ENCODE measurements at places on chromosomes 2 and 18.

- no peak for DNase-seq
Measured at GRCh38 chr2:11722292-11723060, 24.0 kb upstream of the LPIN1 start.

DNA sequence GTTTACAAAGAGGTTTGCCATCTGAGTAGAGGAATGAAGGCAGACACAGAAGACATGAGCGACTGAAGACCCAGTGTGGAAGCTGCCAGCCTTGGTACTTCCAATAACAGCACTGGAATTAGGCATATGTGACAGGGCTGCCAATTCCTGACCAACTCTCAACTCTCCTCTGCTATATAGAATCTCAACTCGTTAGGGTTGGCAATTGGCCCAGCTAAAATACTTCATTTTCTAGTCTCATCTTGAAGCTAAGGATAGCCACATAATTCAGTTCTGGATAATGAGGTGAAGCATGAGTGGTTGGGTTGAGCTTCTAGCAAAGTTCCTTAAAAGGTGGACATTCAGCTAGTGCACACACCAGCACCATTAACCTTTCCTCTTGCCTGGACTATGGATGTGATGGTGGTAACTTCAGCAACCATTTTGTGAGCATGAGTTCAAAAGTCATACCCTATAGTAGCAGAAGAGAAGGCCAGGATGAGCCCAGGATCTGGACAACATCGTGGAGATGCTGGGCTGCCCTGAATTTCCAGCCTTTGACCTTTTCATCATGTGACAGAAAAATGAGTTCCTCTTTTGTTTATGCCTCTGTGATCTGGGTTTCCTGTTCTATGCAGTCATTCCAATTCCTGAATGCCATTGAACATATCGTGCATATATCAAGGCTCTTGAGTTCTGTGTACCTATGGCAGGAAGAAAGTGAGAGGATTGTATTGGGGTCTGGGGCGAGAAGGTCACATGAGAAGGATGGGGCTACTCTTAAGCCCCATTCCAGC lies 68.1 kb upstream of the HAAO start:
- no peak for DNase-seq

DNA sequence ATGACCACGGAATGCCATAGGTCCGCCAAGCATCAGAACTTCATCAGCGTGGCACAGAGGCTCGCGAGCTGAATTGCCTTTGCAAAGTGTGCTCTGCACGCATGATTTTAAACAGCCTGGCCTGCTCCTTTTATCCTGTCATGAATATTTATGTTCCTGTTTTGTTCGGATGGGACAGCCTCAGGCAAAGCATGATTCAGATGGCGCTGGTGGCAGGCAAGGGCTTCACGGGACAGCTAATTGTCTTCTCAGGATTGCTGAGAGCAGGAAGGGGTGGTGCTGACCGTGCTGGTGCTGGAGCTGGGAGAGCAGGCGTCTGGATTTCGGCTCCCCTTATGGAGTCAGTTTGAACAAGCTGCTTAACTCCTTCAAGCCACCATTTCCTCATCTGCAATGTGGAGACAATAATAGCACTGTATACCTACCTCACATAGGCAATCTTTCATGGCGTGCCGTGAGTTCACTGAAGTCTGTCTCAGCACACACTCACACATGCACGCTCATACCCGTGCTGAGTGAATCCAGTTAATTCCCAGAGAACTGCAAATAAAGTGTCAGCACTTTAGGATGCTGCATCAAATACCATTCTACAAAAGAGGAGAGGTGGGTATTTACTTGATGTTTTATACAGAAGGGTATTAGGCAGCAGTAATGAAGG lies 79.7 kb upstream of the APCDD1 start:
- DNase-seq: no peak

DNA sequence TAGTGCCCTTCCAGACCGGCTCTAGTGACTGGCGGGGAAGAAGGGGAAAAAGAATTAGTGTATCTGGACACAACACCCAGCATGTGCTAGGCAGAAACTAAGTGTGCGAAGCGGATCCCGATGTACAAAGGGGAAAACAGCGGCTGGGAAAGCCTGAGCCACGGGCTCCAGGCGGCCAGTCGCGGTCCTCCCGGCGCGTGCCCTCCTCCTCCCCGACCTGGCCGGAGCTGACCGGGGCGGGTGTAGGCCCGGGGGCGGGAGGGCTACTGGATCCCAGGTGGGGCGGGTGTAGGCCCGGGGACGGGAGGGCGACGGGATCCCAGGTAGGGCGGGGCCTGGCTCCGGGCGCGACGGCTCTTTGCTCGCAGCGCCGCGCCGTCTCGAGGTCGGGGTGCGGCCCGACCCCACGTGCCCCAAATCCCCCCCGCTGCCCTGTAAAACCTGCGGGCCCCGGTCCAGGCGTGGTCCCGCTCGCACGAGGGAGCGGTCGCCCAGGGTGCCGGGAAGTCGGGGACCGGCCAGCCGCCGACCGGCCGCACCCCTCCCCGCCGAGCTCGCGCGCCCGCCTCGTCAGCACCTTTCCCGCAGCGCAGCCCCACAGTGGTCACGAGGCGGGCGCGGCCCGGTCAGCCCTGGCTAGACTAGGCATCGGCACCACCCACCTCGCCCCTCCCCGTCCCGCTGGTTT lies 48.8 kb downstream of the C2orf42 start:
- no peak for DNase-seq

DNA sequence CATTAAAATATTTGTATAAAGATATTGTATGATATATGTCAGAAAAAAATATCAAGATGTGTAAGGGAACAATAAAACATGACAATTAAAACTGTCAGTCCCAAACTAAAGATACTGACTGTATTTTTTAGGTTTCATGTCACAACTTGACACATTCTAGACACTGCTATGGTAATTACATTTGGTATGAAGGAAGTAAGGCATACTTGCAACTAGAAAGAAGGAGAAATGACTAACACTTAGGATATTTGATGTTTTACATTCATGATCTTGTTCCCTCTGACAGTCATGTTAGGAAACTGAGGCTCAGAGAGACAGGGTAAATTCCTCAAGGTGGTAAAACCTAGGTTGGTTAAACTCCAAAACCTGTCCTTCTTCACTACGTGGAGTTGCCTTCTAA lies 68.3 kb downstream of the TMEFF2 start:
- DNase-seq: no peak

DNA sequence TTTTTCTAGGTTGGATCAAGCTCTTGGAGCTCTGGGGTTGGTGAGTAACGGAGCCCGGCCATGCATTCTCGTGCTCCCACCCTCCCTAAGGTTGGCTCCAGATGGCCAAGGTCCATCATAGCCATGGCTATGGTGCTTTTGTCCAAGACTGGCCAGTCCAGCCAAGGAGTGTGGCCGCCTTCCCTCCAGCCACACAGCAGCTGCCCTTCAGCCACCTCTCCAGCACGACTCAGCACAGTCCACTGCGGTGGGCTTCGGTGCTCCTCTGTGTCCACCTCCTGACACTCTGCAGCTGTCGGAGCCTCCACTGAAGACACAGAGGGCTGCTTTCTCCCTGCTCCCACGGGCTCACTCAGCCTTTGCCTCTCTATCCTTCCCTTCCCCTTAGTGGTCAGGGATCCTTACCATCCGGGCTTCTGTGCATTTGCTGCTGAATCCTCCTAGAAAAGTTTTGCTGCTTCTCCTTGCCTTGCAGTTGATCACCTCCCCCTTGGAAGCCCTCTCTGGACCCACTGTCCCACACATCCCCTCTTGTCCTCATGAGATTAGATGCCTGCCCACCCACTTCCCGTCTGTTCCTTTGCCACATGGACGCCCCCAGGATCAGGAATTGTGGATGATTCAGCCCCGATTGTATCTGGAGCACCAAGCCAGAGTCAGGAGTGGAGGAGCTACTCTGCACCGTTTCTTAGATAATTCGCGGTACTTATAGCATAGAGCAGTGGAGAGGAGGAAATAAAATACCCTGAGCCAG lies 177.1 kb upstream of the COPS8 start:
- no peak for DNase-seq

DNA sequence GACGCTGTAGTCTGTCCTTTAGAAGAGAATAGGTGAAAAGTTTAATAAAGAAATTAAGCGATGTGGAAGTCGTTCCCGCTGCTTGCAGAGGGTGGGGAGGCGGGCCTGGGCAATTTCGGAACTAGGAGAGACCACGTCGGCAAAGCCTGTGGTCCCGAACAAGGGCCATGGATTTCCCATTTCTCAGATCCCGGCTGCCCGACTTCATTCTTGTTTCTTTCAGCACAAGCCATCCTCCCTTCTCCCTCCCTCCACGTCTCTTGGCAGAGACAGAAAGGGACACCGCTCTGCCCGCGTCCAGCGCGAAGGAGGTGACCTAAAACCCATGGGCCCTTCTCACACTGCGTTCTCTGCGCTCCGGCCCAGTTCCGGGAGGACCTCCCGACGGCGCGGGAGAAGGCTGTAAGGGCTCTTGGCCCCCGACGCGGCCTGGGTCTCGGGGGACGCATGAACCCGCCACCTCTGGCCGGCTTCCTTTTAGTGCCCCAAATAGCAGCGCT lies 2.2 kb upstream of the BCL2L11 start:
- DNase-seq: no peak

GRCh38 chr18:8040021-8040420 lies 472.9 kb downstream of the PTPRM start:
- no peak for DNase-seq

DNA sequence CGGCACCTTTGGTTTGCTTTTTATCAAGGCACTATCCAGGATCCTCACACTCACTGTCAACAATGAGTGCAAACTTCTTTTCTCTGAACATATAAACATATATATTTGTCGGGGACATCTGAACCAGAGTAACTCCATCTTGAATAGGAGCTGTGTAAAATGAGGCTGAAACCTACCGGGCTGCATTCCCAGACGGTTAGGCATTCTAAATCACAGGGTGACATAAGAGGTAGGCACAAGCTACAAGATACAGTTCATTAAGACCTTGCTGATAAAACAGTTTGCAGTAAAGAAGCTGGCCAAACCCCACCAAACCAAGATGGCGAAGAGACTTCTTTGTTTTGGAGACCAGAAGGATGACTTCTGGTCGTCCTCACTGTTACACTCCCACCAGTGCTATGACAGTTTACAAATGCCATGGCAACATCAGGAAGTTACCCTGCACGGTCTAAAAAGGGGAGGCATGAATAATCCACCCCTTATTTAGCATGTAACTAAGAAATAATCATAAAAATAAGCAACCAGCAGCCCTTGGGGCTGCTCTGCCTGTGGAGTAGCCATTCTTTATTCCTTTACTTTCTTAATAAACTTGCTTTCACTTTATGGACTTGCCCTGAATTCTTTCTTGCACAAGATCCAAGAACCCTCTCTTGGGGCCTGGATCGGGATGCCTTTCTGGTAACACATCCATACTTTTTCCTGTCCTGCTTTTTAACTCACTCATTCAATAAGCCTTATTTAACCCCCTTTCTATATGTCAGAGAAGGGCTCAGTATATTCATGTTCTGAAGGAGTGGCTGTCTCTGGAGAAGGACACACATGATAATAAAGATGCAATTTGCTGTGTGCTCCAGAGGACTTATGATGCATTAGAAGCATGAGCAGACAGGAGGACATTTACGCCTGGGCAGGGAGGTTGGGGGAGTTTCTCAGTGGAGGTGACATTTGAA lies 65.4 kb downstream of the TACR1 start:
- no peak for DNase-seq

GRCh38 chr2:62424899-62425298 lies 81.1 kb downstream of the TMEM17 start:
- no peak for DNase-seq

DNA sequence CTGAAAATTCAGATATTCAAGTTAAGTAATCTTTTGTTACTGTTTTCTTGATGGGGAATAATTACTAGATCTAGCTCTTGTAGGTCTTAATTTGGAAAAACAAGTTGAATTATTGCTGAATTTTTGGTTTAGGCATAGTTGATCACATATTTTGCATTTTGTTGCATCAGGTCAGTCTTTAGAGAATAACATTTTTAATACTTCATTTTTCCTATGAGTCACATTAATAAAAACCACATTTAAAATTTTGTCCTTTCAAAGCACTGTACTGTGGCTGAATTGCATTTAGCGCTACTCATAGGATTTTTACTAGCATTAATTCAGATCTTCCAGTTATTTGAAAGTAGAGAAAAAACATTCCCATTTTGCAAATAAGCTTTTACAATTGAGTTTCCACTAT lies 23.2 kb downstream of the MAP4K4 start:
- no peak for DNase-seq

Data from CD4-positive, alpha-beta T cell treated with Interleukin-17A for 1 hour (primary cell).